ENCODE measurements at places on chromosomes 3 and 15.

- no peak for DNase-seq
These were observed 655.2 kb downstream of the DIPK2A start for GRCh38 chr3:144626835-144627234.

DNA sequence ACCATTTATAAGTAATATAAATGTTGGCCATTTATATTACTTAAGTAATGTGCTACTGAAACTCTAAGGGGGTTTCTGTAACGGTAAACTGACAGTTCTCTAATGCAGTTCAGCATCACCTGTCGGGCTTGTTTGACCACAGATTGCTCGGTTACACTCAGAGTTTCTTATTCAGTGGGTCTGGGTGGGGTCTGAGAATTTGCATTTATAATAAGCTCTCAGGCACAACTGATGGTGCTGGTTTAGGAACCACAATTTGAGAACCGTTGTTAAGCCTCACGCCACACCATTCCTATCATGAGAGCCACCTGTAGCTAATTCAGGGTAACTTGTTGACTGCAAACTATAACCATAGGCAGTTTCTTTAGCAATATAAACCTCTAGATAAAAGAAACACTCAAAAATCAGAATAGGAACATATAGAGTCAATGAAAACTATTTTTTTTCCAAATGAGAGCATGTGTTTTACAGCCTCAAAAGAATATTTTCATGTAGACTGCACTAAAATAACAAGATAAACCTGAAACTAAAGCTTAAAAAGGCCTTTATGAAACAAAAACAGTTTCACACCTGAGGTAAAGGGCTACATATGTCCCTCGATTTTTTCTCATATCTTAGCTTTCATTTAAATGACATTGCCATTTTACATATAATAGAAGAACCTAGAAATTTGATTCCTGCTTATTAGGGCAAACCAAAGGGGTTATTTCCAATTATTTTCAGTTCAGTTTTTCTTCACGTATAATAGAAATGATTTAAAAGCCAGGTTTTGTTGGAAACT, 604.8 kb downstream of the UNC13C start:
- DNase-seq: no peak

DNA sequence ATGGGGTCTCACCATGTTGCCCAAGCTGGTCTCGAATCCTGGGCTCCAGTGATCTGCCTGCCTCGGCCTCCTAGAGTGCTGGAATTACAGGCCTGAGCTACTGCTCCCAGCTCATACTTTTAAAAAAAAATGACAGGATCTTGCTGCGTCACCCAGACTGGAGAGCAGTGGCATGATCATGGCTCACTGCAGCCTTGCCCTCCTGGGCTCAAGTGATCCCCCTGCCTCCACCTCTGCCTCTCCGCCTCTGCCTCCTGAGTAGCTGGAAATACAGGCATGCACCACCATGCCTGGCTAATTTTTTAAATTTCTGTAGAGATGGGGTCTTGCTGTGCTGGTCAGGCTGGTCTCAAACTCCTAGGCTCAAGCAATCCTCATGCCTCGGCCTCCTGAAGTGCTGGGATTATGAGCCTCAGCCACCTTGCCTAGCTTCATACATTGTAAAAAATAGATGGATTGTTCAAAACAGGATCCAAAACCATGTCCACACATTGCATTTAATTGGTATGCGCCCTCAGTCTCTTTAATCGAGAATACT, 8.9 kb downstream of the PHLDB2 start:
- DNase-seq: no peak

GRCh38 chr3:6697722-6698121, 163.2 kb upstream of the GRM7 start:
- no peak for DNase-seq

DNA sequence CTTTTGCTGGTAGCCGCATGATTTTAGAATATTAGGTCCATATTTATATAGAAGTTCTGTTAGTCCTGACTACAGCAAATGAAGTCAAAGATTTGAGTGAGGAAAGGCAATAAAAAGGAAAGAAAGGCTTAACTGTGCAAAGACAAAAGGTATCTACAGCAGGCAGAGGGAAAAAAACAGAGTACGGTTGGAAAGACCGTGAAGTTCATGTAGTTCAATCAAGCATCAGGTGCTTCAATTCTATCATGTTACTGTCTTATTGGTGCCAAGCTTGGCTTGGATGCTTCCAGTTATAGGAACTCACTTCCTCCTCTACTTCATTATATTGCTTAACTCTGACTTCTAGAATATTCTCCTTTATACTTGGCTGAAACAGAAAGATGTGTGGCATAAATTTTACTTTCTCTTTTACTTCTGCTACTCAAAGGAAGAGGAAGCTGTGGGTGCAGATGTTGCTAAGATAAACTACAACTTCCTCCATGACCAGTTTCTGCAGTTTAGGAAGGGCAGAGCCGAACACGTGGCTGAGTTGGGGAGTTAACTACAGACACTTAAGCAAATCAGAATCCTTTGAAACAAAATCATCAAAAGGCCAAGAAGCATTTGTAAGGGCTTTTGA, 72.6 kb upstream of the ZBED2 start:
- DNase-seq: no peak

DNA sequence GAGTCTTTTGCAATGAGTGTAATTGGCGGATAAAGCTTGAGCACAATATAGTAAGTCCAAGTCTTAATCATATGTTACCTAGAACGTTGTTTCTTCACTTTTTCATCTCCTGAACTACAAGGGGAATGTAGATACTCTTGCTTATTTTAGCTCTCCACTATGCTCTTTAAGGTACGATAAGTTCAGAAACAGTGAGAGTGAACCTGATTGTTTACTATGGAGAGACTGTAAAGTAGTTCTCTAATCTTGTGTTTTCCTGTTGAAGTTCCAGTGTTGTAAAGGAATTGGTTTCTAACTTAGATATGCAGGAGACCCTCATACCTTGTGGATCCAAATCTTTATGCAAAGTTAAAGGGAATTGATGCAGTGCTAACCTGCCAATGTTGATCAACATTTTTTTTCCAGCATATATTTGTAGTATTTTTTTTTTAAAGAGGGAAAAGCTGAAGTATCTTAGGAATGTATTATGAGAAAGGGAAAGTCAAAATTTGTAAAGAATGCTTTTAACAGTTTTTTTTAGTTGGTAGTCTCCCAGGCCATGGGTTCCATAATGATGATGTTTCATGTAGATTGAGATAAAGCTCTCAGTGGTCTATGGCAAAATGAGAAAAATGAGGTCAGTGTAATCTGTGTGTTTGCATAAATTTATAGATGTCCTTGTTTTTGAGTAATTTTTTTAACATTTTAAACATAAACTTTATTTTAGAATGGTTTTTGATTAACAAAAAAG, 14.9 kb downstream of the ATP11B start:
- no peak for DNase-seq

- no peak for DNase-seq
These were observed 7.0 kb downstream of the SLC25A38 start for GRCh38 chr3:39390181-39390580.

DNA sequence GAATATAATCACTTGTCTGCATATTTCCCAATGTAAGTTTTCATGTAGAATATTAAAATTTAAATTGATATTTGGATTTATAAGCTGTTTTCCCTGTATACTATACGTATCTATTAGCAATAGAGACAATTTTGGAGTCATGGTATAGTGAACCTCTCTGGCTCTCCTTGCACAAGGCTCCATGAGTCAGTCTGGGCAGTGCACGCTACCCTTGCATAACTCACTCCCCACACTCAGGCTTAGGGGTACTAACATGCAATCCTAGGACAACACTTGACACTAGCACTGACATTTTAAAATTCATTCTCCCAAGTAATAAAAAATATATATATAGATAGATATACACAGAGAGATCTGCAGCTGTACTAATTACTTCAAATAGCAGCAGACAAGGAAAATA, 39.2 kb downstream of the SLC24A1 start:
- no peak for DNase-seq

All from endodermal cell (in vitro differentiated cells).